Psoas muscle (tissue), 8 donors: ENCODE measurements at places on chromosomes 7 and 10.
A peak's percentile ranks its signal among the peaks of the same experiment; 100 is the strongest.

- DNase-seq: no peak
These were observed 335.1 kb downstream of the ADARB2 start for GRCh38 chr10:1402016-1402770.

DNA sequence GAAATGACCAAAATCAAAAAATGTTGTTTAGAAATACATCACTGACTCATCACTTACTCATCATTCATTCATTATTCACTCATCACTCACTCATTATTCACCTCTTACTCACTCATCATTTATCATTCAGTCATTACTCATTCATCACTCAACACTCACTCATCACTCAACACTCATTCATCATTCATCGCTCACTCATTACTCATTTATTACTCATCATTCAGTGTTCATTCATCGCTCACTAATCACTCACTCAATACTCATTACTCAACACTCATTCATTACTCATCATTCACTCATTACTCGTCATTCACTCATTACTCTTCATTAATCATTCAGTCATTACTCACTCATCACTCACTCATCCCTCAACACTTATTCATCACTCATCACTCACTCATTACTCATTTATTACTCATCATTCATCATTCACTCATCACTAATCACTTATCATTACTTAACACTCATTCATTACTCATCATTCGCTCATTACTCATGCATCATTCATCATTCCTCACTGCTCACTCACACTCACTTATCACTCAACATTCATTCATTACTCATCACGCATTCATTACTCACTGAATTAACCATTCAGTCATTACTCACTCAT is 238.5 kb downstream of the ADARB2 start:
- no peak for DNase-seq

DNA sequence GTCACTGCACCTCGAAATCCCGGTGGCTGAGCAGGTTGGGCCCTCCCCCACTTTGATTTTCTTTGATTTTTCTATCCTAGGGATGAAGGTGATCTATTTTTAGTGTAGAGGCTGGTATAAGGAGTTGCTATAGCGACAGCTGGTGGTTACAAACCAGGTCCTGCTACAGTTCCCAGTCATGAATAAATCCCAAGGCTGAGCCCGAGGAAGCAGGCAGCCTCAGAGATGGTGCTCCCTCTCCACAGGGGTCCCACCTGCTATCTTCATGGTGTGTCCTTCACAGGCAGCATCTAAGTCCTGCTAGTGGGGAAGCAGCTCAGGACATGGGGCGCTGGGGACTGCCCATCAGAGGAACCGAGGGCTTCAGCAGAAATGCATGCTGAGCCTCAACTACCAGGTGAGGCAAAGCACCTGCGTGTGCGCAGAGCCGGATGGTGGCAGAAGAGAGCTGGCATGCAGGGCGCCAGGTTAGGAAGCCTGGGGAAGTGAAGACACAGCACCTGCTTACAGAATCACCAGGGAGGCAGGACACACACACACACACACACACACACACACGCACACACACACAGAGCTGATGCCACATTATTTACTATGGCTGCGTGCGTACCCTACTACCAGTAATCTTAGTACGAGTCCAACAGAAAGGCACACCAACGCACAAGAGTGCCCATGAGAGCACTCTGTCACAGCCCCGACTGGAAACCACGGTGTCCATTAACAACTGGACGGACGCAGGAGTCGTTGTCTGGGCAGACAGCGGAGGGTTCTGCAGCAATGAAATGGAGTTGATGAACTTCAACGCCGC is 150.9 kb downstream of the PRKAG2 start:
- no peak for DNase-seq

DNA sequence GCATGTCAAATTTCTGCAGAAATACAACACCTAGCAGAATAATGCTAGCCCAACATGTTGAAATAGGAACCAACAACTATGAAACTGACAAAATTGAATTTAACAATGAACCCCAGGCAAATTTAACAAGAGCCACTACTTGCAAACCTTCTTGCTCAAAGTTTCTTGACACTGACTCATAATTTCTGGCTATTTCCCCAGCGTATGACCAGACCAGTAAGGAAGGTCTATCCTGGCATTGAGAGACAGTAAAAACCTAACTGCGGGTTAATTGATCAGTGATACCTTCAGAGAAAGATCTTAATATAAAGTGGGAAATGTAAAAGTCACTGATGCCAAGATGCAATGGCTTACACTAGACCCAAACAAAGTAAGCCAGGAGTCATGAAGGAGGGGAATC is 510.1 kb downstream of the ARL4A start:
- no peak for DNase-seq

GRCh38 chr10:14074062-14074884 is 256.5 kb downstream of the FRMD4A start:
- DNase-seq: peak; percentile 91

GRCh38 chr7:22087861-22088260 is 142.2 kb upstream of the CDCA7L start:
- no peak for DNase-seq

DNA sequence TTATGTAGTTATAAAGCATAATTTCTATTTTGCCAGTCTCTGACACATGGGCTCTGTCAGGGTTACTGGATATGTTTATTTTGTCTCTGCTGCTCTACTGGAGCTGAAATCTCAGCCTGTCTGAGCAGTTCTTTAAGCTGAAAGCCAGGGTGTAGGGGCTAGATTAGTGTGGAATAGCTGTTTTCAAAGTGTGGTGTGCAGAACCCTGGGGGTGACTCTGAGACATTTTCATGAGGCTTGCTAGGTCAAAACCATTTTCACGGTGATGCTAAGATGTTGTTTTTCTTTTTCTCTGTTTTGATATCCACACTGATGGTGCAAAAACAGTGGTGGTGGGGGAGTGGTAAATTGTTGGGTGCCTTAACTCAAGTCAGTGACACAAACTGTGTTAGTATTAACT is 45.5 kb downstream of the CREM start:
- DNase-seq: no peak

GRCh38 chr7:143886826-143887477 is 15.0 kb downstream of the TCAF1 start:
- no peak for DNase-seq

DNA sequence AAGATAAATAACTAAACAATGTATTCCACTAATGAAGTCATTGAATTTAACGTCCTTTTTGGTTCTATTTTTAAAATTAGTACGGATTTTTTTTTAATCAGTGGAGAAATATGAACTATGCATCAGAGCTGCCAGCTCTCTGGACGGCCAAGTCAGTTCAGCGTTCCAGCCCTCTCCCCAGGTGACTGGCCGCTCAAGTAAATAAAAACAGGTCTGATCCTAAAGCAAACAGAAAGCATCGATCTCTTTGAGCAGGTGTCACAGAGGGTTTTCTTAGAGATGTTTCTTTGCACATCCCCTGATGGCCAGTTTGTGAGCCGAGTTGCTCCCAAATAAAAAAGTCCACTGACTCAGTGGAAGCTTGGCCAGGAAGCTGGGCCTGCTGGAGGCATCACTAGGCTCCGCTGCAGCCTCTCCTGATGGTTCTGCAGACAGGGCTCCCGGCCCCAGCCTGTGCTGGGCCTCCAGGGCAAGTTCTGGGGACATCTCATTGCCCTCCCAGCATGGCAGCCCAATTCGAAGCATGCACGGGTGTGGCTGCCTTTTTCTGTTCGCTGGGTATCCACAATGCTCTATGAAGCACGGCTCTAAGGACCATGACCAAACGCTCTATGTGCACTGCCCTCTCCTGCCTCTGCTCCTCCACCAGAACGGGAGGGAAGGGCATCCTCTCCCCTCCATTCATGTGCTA is 74.7 kb upstream of the PPP2R2D start:
- no peak for DNase-seq

DNA sequence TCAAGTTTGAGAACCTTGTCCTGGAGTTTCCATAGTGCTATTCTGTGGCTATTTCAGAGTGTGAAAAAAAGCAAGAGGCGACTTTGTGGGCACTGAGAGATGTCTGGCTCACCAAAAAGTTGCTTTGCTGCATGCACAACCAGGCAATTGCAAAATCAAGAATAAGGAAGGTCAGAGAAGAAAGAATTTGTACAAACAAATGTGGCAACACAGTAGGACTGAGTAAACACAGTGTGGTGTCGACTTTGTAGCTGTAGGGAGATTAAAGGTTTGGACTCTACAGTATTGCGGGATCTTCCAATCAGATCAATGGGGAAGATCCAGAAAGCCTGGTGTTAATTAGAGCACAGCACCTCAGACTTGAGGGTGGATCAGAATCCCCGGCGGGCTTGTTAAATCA is 88.1 kb upstream of the PLPP4 start:
- no peak for DNase-seq

DNA sequence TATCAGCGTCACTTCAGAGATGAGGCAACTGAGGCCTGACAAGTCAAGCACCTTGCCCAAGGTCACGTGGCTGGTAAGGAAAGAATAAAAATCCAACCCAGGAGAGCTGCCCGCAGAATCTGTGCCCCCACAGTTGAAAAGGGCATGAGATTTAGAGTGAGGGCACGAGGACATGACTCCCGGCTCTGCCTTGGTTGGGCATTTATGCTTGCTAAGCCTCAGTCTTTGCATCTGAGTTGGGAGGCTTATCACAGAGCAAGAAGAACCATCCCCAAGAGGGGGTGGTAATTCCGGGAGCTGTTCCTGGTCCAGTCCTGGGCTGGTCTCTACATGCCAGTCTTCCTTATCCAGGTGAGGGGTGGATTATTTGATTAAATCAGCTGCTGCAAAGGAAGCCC is 37.3 kb downstream of the PLPP4 start:
- no peak for DNase-seq

- DNase-seq: peak; percentile 80
These were observed 494 bp downstream of the REPIN1 start for GRCh38 chr7:150368884-150369747.

- DNase-seq: no peak
These were observed 81.5 kb downstream of the FRMPD2 start for GRCh38 chr10:48192881-48193450.

DNA sequence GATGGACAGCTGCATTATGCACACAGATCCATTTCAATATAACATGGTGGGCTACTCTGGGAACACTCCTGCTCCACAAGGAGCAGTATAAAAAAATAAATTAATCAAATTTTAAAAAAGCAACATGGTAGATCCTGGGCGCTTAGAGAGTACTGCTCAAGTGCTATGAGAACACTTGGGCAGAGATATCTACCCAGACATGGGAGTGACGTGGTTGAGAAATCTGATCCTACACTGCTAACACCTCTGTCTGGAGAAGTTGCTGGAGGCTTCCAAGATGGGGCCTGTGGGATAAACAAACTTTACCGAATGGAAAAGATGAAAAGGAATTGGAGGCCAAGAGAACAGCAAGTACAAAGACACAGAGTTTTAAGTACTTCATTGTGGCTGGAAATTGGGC is 9.0 kb downstream of the NSMCE4A start:
- no peak for DNase-seq

- no peak for DNase-seq
These were observed 16.8 kb upstream of the CRYGN start for GRCh38 chr7:151456782-151457181.

DNA sequence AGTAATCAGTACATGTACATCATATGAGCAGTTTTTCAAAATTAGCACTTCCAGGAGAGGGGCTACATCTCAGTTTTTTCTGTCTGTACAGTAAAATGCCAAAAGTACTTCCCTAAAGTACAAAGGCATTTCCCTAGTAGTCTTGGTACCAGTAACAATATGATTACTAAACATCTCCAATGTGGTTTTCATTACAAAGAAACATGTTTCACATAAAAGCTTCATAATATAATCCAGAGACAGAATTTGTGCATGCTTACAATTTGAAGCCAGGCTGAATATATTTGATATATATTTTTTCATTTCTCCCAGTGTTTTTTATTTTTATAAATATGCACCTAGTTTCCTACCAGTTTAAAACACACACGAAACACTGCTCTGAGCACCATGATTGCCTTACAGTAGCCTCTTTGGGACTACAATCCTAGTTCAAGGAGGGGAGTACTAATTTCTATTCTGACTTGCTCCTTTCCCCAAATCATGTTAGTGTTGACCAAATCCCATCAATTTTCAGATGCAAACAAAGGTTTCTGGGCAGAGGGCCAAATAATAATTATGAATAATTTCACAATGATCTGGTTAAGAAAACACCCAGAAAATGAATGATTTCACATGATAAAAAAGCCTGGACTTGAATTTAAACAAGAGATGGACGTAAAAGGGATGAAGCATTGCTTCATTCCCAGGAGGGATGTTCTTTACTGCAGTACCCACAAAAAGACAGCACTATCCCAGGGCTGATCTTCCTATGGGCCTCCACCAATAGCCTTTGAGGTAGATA is 201.3 kb downstream of the SLC25A13 start:
- no peak for DNase-seq

- DNase-seq: no peak
These were observed 33.8 kb upstream of the RBM20 start for GRCh38 chr10:110610308-110610774.

DNA sequence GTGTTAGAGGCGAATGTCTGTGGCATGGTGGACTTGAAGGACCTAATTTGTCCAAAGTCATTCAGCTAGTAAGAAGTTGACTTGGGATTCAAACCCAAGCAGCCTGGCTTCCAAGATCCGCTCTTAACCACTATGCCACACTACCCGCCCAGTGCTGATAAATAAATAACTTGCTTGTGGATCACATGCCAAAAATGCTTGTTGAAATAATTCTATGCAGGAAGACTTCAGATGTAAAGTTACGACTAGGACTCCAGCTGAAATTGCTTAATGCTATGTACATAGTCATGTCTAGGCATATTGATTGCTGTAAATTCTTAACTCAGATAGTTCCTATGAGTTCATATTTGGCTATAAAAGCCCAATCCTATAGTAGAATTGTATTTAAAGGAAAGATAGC is 76.0 kb downstream of the PLXDC2 start:
- no peak for DNase-seq

DNA sequence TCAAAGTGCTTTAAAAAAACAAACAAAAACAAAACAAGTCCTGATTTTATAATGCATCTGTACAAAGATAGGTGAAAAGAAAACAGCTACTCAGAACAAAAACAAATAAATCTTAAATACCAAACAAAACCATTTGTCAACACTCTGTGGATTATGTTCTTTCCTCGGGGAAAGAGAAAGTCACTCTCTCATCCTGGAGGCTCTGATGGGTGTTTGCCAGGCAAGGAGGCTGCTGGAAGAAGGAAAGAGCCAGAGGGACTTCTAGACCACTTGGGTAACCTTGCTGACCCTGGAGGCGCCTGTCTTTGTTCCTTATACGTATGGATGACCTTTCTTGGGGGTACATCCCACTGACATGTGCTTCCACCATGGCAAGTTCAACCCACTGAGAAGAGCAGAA is 92.8 kb downstream of the ZRANB1 start:
- DNase-seq: no peak

GRCh38 chr10:3801558-3802192 is 16.7 kb upstream of the KLF6 start:
- no peak for DNase-seq

GRCh38 chr10:71700731-71701368 is 18.7 kb downstream of the C10orf105 start:
- no peak for DNase-seq

DNA sequence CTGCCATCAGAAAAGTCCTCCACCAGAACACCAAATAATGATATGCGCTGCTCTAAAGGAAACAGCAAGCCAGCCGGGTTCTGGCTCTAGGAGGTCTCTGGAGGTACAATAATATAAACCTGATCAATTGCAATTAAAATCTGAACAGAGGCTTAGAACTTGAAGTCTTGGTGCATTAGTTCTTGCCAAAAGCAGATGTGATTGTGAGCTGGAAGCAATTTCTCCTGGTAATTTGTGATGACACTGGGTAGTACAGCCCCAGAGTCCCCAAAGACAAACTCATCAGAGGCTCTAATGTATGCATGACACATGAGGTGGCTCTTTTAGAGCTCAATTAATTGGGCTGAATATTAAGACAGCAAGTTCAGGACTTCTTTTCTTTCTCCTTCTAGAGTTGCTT is 3.3 kb downstream of the ETV1 start:
- DNase-seq: no peak

- no peak for DNase-seq
These were observed 27.0 kb upstream of the UBN2 start for GRCh38 chr7:139203992-139204391.
